ENCODE measurements at places on chromosomes 7 and 10.

GRCh38 chr7:104772405-104773345 is 241.3 kb upstream of the KMT2E start:
- DNase-seq = no peak

DNA sequence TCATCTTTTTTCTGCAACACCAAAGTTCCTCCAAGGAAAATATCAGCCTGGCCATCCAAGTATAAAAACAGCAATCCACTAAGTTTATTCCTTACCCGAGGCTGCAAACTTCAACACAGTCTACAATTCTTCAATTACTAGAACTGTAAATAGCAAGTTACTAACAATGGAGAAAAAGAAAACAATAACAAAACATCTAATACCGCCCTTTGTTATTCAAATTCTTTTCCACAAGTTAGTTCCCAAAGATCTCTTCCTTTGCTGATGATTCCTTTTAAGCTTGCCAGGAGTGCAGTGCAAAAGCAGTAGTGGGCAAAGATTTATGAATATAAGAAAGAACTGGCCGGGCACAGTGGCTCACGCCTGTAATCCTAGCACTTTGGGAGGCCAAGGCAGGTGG is 86.2 kb downstream of the CUL2 start:
- DNase-seq = no peak

- DNase-seq = no peak
Measured at GRCh38 chr10:106467506-106467905, 697.0 kb downstream of the SORCS1 start.

GRCh38 chr7:124413029-124413428 is 352.6 kb downstream of the GPR37 start:
- no peak for DNase-seq

- no peak for DNase-seq
Measured at GRCh38 chr10:97836446-97836845, 13.2 kb upstream of the GOLGA7B start.

- no peak for DNase-seq
Measured at GRCh38 chr10:28470873-28471651, 61.9 kb upstream of the WAC start.

- no peak for DNase-seq
Measured at GRCh38 chr7:12796397-12797127, 109.1 kb downstream of the ARL4A start.

GRCh38 chr7:47488969-47489342 is 93.0 kb downstream of the TNS3 start:
- DNase-seq = no peak

Measured in central memory CD4-positive, alpha-beta T cell (primary cell).